Posterior vena cava (tissue), 2 donors: ENCODE measurements at places on chromosomes 2 and 18. TPM values are rescaled to one million over a fixed set of nuclear protein-coding genes. Genes with fewer than 3 reads are reported as not detected.

Gene ACAA2
- 32.1 TPM for total RNA-seq

Gene CDH19
- 1.6 TPM for total RNA-seq

Gene OSGEPL1
- 4.4 TPM for total RNA-seq

Gene LRRC30
- not detected for total RNA-seq

Gene ANO7
- total RNA-seq, result 0.32 TPM

Gene ANKRD62
- not detected for total RNA-seq

Gene HRH4
- not detected for total RNA-seq

Gene AKAIN1
- not detected for total RNA-seq

Gene SAG
- not detected for total RNA-seq

DNA sequence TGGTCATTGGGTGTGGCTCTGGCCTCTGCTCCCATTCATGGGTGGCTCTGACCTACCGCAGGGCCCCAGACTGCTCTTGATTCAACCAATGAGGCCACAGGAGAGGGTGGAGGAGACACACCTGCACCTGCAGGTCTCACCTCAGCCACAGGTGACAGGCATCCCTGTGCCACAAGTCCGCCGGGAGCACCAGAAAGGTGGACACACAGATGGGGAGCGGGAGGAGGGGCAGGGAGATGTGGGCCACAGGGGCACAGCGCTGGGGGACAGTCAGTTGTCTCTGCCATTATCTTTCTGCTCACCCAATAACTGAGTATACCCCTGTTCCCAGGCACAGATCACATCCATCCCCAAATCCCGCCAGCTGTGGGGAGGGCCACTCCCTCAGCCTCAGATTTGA is 189.1 kb upstream of the SALL3 start:
- DNase-seq, result peak; percentile 47

DNA sequence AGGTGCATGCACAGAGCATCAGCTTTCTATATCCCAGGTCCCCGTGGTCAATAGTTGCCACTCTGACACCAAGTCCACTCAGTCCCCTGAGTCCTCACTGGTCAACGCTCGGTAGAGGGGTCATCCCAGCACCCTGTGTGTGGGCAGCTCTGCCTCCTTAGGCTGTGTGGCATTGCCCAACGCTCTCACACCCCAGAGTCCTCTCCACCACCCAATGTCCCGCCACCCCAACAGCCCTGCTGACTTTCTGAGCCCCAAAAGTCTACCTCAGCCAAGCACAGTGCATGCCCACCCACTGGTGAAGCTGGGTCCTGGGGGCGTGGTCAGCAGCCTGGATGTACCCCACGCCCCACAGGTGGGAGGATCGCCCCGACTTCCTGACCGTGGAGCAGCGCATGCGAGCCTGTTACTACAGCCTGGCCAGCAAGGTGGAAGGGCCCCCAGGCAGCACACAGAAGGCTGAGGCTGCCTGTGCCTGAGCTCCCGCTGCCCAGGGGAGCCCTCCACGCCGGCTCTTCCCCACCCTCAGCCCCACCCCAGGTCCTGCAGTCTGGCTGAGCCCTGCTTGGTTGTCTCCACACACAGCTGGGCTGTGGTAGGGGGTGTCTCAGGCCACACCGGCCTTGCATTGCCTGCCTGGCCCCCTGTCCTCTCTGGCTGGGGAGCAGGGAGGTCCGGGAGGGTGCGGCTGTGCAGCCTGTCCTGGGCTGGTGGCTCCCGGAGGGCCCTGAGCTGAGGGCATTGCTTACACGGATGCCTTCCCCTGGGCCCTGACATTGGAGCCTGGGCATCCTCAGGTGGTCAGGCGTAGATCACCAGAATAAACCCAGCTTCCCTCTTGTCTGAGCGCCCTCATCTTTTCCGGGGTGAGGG is 25.9 kb downstream of the ZAP70 start:
- peak; percentile 69 for DNase-seq

DNA sequence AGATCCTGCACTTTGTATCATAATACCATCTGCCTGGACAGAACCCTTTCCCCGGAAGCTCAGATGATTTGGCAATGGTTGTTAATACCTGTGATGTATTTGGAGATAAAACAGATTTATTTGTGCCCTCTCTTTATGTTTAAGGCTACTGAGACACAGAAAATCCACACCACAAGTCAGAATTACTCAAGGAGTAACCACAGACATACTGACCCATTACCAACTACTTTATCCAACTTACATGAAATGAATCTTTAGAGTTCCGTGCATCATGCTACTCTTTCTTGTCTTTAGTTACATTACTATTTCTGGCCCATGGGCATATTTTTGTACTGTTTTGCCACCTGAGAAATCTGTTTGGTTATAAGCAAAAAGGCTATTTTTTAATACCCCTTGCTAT is 384.0 kb downstream of the STK39 start:
- no peak for DNase-seq

DNA sequence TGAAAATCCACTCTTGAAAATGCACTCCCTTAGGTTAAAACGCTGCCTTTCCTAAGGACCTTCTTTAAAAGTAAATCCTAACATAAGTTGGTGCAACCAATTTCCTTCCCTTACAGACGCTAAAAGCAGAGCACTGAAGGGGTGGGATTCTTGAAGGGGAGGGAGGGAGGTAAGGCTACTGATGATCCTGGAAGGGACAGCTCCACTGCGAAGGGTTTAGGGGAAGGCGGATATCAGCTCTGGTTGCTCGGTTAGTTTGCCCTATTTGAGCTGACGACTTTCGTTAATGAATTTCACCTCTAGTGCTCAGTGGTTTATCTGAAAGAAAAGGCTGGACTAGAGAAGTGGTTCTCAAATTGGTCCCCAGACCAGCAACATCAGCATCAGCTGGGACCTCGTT is 49.7 kb upstream of the SIGLEC15 start:
- DNase-seq, result no peak

DNA sequence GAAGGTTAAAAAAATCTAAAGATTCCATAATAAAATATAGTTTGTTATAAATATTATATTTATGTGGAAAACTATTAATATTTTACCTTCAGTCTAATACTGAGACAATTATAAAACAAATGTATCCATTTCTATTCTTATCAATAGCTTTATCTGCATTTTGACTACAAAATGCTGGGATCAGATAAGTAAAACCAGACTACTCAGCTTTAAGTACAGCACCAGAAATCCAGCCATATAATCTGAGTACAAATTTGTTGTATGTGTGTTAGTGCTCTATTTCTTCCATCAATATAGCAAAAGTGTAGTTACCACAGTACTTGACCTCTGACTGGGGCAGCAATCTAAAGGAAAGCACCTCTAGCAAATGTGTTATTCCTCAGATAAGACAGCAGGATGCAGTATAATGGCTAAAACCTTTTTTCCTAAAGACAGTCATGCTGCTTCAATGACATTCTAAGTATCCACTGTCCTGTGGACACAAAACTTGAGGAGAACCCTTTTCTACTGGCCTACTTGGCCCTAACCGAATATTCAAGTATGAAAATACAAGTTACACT is 68.1 kb downstream of the OLA1 start:
- no peak for DNase-seq

GRCh38 chr2:231469583-231469950 is 5.3 kb upstream of the NCL start:
- peak; percentile 29 for DNase-seq

DNA sequence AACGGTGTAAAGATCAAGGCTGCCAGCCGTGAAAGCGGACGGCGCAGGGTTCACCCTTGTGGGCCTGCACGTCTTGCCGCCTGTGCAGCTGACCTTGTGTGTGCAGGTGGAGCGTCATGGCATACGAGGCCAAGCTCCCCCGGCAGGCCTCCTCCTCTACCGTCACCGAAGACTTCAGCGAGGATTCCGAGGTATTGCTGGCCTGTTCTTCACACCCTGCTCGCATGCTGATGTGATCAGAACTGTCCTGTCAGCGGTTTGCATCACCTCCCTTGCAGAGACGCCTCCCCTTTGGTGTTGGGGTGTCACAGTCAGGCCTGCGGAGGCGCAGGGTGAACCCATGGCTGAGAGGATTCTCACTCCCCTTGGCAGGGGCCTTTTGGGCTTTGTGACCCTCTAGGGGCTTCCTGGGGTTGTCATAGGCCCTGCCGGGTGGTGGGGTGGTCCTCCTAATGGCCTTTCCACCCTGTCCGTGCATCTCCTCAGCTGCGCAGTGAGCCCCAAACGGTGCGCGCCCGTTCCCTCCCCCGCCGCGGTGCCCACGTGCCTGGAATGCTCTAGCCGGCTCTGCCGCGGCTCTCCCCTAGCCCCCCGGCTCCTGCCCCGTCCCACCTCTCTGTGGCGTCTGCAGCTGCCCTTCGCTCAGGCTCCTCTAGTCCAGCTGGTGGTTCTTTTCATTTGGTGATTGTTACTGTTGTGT is 92.5 kb downstream of the DGKD start:
- peak; percentile 75 for DNase-seq

- DNase-seq, result no peak
Observed at GRCh38 chr18:9531791-9532410, 56.6 kb downstream of the RALBP1 start.

- no peak for DNase-seq
Observed at GRCh38 chr18:9575558-9575957, 38.8 kb downstream of the PPP4R1 start.

GRCh38 chr2:120898961-120899750 is 163.5 kb downstream of the GLI2 start:
- no peak for DNase-seq

- DNase-seq, result no peak
Observed at GRCh38 chr18:70219688-70220087, 14.2 kb upstream of the RTTN start.

DNA sequence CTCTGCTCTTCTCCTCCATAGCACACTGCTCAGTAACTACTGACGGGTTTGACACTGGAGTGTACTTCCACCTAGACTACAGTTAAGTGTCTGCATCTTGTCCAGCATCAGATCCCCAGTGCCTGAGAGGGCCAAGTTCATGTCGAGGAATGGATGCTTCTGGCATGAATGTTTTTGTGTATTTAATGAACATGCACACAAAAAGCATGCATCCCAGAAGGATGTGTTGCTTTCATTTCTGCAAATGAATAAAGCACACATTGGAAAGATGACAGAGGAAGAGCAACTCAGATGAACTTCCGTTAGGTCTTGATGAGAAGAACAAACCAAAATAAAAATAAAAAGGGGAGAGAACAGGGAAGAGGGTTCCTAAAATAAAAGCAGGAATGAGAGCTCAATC is 27.9 kb downstream of the C2orf49 start:
- no peak for DNase-seq

DNA sequence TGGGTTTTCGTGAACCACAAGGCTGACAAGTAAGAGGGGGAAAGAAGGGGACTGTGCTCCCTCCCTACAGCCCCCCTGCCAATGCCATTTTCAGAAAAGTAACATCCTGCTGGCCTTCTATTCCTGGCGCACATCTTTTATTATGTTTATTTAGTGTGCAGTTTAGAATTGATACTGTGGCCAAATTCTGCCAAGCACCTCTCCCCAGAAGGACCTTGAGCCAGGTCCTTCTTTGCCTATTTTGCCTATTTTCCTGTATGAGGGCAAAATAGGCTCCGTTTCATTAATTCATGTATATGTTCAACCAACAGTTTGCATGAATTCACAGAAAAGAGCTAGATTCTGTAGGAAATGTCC is 136.0 kb downstream of the MYO3B start:
- no peak for DNase-seq

DNA sequence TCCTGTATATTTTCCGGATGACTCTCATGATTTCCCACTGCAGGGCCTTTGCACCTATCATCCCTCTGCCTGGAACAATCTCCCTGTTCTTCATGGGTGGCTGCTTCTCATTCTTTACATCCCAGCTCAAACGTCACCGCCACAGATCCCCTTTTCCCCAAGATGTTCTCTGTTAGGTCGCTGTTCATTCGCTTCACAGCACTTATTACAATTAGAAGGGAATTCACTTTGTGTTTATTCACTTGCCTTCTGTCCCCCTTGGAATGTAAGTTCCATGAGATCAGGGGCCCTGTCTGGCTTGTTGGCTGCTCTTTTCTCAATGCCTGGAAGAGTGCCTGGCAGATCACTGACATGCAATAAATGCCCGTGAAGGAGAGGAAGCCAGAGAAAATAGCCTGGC is 106.7 kb downstream of the FOXI3 start:
- DNase-seq, result no peak

DNA sequence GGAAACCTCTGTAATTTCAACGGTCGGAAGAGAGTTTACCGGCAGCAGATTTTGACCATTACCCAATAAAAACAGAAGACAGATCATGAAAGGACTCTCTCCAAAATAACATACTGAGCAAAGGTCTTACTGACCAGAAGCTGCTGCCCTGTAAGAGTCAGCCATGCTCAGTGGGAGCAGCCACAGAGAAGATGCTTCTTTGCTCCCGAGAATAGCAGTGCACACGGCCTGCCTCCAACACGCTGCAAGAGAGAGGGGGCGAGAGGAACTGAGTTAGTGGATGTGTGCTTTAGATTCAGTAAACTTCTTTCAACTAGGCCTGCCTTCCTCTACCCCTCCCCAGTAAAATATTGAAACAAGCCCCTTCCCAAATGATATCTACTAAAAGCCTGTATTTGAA is 103.7 kb downstream of the NCK2 start:
- DNase-seq, result no peak

DNA sequence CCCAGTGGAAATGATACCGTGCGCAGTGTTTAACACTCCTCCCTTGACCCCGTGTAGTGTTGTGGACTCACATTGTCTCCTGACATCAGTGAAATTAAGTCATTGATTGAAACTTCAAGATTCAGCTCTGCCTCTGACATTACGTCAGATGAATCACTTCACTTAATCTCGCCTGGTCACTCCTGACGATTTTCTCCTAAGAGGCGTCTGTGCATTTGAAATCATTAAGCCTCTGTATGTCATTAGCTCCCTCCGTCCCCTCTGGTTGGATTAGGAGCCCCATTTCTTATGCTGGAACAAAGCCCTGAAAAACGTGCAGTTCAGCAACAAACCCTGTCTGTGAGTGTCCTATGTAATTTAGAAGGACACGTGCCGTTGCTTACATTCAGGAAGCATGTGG is 36.7 kb upstream of the CNGA3 start:
- DNase-seq, result no peak

GRCh38 chr2:189829102-189829833 is 45.0 kb downstream of the PMS1 start:
- DNase-seq, result no peak

DNA sequence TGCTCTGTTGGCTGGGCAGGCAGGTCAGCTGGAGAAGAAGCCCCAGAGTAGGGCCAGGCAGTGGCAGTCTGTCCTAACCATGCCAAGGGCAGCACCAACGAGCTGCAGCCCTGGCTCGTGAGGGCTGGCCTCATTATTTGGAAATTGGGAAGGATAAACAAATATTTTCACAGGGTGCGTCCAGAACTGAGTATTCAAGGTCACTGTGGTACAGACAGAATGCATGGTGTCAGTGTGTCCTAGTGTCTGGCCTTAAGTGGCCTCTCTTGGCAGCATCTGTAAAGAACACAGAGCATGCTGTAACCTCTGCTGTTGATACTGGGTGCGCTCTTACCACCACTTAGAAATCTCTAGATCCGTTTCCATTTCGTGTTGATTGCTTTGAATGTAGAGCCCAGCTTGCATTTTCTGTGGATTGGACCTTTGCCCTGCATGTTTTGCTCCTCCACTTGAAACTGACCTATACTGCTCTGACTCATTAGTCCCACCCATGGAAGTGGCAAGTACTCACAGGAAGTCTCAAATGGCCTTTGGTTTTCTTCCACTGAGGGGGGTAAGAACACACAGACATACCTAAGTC is 88.2 kb downstream of the GREB1L start:
- DNase-seq, result no peak
